CD4-positive, alpha-beta T cell treated with Interferon alpha-2 for 1 hour (primary cell): ENCODE measurements at places on chromosomes 13 and 19.

GRCh38 chr13:34035676-34036325 is 217.9 kb downstream of the RFC3 start:
- DNase-seq: no peak

DNA sequence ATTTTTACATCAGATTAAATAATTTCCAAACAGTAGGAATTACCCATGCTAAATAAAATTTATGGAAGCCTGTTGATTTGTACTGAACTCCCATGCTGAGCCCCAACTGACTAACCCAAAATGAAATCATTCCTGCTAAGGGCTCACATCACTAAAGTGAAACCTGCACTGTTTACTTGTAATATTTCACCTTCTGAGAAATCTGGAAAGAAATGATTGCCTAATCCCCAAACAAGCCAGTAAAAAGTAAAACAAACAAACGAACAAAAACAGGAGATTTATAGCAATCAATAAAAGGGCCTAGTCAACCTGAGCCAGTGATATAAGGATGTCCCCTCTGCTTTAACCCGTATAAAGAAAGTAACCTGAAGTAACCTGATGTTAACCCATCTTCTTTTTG is 1599.8 kb downstream of the OLFM4 start:
- DNase-seq: no peak

- no peak for DNase-seq
Observed at GRCh38 chr13:48291730-48292129, 11.8 kb upstream of the RB1 start.

DNA sequence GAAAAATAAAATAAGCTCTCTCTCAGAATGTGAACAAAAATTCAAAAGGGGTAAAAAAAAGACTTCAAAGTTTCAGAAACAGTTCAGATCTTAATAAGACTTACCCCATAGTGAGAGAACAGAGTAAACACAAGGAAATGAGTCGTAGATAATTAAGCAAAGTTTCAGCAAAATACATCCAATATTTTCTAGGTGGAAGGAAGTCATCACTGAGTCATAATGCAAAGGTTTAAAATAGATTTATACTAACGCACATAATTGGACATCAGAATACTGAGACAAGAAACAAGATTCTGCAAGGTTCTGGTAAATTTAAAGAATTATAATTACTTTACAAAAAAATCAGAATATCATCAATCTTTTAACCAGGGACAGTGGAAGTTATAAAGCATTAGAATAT is 1370.7 kb upstream of the ATXN8OS start:
- DNase-seq: no peak

GRCh38 chr19:16297575-16298178 is 26.9 kb upstream of the KLF2 start:
- DNase-seq: no peak

GRCh38 chr13:50779443-50780200 is 63.9 kb downstream of the DLEU7 start:
- DNase-seq: no peak

GRCh38 chr13:61950828-61951227 is 535.2 kb upstream of the PCDH20 start:
- DNase-seq: no peak

GRCh38 chr19:7888145-7888825 is at the start of gene LRRC8E:
TSS of gene LRRC8E (plus strand) at chr19:7888510. CDS start at chr19:7895604, 7,094 bp downstream.
- DNase-seq: no peak

DNA sequence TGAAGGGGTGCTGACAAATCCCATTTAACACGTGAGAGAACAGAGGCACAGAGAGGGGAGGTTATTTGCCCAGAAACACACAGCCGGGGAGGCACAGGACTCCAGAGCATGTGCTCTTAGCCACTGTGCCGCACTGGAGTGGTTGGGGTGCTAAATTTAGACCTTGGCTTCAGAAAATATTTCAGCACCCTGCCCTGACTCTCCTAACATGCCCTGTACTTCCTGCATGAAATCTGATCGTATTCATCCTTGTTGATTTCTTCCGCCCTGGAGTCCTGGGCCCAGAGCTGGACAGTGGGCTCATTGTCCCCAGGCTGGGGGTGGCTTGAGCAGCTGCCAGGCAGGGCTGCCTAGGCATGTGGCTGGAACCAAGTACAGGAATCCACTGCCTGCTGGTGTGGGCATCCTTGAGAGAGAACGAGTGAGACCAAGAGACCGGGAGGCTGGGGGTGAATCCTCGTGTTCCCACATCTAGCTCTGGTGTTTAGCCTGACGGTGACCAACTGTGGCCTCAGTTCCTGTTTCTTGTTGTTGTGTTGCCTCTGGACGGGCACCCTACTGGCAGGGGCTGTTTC is 5.3 kb downstream of the SLC27A1 start:
- DNase-seq: no peak

DNA sequence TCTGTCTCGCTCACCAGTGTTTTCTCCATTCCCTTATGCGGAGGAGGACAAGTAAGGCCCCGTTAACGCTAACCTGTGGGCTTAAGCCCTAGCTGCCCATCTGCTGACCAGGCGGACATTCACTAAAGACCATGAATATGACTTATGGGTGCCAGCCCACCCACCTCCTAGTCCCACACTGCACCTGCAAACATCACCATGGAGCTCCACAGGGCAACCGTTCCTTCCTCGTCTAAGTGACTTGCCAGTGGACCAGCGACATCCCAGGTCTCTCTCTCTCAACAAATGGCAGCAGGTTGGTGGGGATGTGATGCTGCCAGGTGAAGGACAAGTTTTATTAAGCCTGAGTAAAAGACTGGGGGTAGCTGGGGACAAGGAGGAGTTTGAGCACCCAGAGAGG is 55.2 kb downstream of the CCDC70 start:
- no peak for DNase-seq

- DNase-seq: no peak
Observed at GRCh38 chr13:98096059-98096458, 46.8 kb upstream of the FARP1 start.

DNA sequence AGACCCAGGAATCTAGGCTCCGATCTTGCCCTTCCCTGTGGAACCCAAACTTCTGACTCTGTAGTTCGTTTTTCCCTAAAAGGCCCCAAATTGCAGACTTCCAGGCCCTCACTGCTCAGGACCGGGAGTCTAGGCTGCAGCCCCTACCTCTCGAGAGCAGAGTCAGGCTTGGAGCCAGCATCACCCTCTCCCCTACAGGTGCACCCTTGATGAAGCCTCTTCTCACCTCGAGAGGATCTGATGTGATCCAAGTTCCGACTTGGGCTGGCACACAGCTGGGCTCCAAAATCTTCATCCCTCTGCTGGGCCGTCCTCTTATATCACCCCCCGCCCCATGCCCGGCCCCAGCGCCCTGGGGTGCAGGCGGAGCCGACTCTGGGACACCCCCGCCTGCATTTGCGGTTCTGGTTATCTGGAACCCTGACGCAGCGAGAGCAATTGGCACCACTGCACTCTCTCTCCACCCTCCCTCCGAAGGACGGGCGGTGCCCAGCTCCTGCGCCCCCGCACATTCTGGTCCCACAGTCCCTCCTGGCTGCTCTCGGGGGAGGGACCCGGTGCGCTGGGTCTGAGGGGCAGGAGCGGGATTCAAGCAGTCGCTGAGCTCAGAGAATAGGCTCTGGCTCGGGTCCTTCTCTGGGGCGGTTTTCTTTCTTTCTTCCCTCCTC is at the start of gene KLK7:
KLK7 (minus strand) TSS at position 293 of the 668 bp plus-strand sequence. CDS start 1,518 bp downstream, outside the sequence.
- DNase-seq: no peak

DNA sequence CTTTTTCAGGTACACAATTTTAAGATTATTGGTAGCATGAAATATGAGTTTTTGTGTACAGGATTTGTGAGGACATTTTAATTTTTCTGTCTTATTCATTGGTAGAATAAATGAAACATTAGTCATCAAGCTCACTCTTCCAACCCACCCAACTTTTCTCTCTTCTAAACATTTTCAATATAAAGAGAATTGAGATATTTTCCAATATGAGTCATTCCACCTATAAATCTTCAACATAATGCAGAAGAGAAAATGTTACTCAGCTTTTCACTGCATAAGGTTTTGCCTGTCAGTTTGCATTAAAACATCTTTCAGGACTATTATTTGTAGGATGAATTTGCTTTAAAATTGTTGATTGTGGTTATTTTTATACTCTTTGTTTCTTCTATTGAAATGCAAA is 330.7 kb downstream of the PCDH20 start:
- DNase-seq: no peak

- peak; percentile 32 for DNase-seq
Observed at GRCh38 chr13:113862931-113863523, 849 bp downstream of the GAS6 start.

DNA sequence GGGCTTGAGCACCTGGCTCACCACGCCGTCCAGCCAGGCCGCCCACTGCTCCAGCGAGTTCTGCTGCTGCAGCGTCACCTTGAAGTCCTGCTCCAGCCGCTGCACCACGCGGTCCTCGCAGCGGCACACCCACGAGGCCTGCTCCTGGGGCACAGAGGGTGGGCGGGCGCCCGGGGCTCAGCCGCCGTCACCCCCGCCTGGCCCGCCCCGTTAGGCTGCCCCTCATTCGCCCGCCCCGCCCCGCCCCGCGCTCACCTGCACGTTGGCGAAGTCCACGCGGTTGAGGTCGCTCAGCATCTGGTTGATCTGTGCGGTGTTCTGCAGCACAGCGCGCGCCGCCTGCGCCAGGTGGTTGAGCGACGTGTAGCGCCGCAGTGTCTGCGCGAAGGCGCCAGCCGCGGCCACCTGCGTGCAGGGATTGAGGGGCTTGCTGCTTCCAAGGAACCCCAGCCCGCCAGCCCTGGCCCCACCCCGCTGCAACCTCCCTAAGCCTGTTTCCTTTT is 11.3 kb downstream of the DCAF15 start:
- no peak for DNase-seq

GRCh38 chr13:99173606-99174005 is 27.0 kb upstream of the UBAC2 start:
- no peak for DNase-seq

GRCh38 chr13:36370108-36370429 is 23.9 kb upstream of the SPART start:
- no peak for DNase-seq
